Effector CD8-positive, alpha-beta T cell (primary cell): ENCODE measurements at places on chromosomes 4 and X.

GRCh38 chr4:21749924-21750323 is 198.6 kb downstream of the KCNIP4 start:
- no peak for DNase-seq

DNA sequence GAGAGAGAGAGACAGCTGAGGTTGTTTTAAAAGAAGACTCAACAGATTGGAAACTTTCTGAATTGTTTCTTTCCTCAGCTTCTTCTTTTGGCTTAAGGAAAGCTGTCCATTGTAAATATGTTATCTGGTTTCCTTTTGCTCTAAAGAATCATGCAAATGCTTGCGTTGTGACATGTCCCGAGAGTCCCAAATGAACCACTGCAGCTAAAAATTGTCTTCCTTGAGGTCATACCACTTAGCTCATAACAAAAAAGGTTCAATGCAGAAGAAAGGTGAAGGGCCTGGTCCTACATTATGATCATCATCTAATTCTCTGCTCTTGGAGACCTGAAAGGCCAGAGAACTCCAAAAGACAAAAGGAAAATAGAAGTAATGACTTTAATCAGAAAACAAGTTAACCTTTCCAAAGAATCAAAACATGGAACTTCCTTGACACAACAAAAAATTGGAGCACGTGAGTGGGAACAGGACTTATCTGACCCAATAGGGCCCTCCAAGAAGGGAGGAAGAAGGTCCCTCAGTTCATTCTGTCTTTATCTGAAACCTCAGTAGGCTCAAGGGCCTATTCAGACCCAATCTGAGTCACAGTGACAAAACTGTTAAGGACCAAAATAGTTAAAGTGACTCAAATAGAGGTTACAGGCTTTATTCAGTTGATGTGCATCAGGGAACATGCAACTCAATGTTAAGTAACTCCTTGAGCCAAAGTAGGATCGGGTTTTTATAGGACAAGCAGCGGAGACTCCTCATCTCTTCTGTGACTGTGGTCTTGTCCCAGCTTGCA is 14.7 kb upstream of the VSIG1 start:
- no peak for DNase-seq

- no peak for DNase-seq
Observed at GRCh38 chr4:86106475-86106874, 253.4 kb downstream of the MAPK10 start.

DNA sequence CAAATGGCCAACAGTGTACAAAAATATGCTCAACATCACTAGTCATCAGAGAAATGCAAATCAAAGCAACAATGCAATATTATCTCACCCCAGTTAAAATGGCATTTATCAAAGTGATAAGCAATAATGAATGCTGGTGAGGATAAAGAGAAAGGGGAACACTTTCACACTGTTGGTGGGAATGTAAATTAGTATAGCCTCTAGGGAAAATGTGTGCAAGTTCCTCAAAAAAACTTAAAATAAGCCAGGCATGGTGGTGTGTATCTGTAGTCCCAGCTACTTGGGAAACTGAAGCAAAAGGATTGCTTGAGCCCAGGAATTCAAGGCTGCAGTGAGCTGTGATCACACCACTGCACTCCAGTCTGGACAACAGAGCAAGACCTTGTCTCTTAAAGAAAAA is 572.1 kb downstream of the NLGN4X start:
- no peak for DNase-seq

- no peak for DNase-seq
Observed at GRCh38 chrX:130282151-130282550, 13.5 kb upstream of the ZNF280C start.

DNA sequence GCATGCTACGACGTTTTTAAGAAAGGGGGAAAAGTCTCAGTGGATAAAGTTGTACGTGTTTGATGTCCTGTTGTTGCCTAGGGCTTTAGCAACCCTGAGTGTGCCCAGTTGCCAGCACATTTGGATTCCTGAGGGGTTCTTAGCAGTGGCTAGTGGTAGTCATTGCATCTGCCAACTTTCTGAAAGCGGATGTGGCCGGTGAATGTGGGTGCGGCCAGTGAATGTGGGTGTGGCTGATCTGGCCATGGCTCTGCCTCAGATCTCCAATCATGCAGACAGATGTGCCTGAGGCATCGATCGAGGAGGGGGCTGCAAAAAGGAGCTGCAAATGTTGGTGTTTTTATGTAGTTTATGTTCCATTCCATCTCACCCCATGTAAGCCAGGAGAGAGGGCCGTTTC is 41.5 kb upstream of the FAT1 start:
- no peak for DNase-seq

DNA sequence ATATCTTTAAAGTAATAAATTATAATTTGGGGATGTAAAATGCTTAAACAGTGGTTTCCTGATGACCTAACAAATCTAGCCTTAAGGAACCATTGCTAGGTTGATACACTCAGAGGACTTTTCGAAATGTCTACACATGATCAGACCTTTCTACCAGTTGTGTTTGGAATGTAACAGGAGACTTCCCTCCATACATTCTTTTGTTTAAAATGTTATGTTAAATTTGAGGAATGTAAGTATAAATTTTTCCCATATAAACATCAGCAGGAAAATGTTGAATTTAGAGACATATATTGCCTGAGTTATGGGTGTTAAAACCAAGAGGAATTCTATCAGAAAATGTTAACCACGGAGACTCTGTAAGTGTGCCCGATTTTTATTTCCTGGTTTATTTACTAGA is 190.6 kb upstream of the SPRY1 start:
- DNase-seq = no peak

GRCh38 chr4:74649193-74649592 is 145.1 kb downstream of the BTC start:
- DNase-seq = no peak

GRCh38 chrX:143570782-143571181 is 53.5 kb upstream of the SPANXN3 start:
- no peak for DNase-seq

- no peak for DNase-seq
Observed at GRCh38 chr4:38347251-38347650, 316.7 kb upstream of the KLF3 start.

DNA sequence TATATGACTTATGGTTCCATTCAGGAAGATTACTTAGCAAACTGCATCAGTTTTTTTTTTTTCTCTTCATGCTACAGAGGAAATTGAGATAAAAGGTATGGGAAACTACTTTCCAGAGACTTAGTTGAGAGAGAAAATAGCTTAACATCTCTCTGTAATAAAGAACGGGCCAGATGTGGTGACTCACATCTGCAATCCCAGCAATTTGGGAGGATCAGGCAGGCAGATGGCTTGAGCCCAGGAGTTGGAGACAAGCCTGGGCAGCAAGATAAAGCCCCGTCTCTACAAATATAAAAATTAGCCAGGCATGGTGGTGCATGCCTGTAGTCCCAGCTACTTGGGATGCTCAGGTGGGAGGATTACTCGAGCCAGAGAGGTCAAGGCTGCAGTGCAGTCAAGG is 271.2 kb upstream of the TENM3 start:
- DNase-seq = no peak

GRCh38 chrX:115564243-115564642 is 3.3 kb downstream of the PLS3 start:
- no peak for DNase-seq

- DNase-seq = no peak
Observed at GRCh38 chr4:148089624-148090023, 352.6 kb downstream of the NR3C2 start.

DNA sequence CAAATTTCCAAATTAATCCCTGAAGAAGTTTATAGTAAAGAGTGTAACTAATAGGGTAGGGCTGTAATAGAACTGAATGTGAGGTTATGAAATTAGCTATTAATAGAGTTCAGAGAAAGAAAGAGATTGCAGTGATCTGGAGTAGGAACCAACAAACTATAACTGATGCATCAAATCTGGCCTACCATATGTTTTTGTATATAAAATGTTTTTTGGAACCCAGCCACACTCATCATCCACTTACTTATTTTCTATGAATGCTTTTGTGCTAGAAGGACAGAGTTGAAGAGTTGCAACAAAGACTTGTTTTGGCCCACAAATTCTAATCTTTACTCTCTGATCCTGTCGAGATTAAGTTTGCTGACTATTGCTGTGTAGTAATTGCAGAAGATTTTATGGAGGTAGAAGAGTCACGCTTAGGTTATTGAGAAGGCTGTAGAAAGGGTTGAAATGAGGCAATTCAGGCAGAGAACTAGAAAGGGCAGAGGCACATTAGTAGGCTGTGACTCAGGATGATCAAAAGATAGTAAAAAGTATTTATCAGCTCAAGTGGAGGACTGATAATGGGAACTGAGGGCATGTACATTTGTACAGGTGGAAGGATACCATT is 298.7 kb upstream of the EMCN start:
- no peak for DNase-seq

DNA sequence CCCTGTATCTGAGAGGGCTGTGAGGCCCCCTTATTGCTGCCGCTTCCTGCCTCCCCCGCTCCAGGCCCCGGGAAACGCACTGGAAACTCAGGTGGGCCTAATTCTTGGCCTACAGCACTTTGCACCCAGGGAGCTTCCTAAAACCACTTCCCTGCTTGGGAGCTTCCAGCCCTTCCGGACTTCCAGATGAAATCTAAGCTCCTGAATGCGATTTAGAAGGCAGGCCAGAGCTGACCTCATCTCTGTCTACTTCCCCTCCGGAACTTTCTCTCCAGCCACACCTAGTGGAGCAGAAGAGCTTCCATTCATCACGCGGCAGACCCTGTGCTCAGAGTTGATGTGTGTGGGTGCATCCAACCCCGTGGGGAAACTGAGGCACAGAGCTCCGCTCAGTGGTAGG is 84.2 kb downstream of the SORCS2 start:
- no peak for DNase-seq

GRCh38 chr4:137156807-137157206 is 375.5 kb downstream of the PCDH18 start:
- no peak for DNase-seq

DNA sequence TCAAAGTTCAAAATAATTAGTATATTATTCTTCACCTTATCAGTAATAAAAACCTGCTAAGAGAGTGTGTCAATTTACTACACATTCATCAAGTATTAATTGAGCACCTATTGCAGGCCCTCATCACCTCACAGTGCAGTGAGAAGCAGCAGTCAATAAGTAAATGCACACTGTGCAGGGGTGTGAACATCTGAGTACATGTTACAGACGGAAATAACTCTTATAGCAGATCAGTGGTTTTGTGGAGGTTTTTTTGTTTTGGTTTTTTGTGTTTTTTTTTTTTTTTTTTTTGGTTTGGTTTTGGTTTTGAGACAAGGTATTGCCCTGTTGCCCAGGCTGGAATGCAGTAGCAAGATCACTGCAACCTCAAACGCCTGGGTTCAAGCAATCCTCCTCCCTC is 20.3 kb downstream of the KLF3 start:
- no peak for DNase-seq

DNA sequence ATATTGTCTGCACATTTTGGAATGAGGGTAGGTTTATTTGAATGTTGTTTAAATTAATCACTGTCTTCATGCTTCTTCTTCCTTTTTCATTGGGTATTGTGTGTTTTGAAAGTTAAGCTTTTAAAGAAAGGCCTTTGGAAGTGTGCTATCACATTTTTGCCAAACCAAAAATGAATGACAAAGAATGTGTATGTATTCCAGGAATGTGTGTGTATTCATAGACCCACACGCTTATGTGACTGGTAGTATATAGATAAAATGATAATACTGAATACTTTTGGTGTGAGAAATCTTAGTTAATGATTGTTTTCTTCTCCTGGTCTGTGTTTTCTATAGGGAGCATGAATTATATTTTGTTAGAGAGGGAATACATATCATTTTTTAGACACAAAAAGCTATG is 404.4 kb downstream of the TLL1 start:
- DNase-seq = no peak

- no peak for DNase-seq
Observed at GRCh38 chr4:37994569-37994968, 34.4 kb downstream of the PTTG2 start.

DNA sequence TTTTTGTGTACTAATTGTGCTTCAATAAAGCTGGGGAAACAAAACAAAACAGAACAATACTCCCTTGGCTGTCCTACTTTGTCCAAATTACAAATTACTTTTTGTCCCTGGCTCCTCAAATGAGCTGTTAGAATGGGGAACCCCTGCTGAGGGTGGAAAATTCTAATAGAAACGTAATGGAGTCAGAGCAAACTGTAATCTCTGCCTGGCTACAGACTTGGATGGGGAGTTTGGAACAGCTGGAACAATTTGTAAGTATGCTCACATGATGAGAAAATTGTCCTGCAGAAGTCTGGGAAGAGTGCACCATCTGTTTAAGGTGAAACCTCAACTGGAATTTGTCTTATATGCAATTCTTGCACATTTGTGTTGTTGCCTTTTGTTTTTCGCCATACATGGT is 364.4 kb upstream of the CLNK start:
- no peak for DNase-seq

GRCh38 chr4:114015444-114015899 is 36.0 kb upstream of the ARSJ start:
- DNase-seq = no peak

GRCh38 chr4:156888762-156889161 is 82.8 kb downstream of the PDGFC start:
- DNase-seq = no peak

DNA sequence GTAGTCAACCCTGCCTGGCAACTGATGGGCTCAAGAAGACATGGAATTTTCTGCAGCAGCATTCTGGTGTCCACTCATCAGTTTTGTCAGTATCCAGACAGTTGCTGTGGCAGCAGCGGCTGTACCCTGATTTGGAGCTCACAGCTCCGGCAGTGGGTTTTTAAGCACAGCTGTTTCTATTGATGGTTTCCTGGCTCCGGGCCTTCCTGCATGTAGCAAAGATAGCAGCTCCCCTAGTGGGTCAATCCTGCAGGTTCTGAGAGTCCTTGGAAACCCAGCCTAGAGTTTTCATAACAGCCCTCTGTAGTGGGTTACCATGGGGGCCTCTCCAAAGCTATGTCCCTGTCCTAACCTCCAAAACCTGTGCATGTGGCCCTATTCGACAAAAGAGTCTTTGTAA is 84.0 kb upstream of the ATP6AP2 start:
- no peak for DNase-seq

DNA sequence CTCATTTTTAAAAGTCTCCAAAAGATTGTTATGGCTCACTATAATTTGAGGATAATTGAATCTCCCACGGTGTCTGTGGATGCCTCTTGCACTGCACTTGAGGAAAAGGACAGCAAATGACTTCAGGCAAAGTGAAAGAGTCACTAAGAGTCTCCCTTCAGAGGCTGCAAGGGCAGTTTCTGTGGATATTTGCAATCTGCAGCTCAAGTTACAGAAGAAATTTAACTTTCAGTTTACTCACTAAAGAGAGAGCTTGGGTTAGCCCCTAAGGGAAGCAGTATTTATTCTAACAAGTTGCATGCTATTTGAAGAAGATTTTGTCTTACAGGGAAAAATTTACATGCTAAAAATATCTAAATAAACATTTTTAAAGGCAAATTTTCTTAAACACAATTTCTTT is 912.0 kb upstream of the TENM3 start:
- no peak for DNase-seq

GRCh38 chr4:159178979-159179969 is 76.4 kb downstream of the RAPGEF2 start:
- DNase-seq = no peak

- DNase-seq = no peak
Observed at GRCh38 chr4:55615008-55615407, 21.1 kb downstream of the NMU start.
